GM12865 (cell line): ENCODE measurements at places on chromosomes 13 and 19.

DNA sequence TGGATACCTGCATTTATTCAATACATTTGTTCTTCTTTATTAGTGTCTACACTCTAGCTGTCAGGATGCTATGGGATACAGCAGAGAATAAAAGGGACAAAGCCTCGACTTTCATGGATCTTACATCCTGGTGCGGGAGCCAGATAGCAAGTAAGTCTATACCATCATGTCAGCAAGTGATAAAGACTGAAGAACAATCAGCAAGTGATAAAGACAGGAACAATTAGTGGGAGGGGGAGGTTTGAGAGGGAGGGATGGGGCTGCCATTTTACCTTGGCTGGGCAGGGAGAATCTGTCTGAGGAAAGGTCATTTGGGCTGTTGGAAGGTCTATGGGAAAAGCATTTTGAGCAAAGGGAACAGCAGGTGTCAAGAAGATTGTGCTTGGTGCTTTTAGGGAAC lies 2.6 kb upstream of the UBE2S start:
- DNase-seq = no peak

- DNase-seq = no peak
Observed at GRCh38 chr13:71368336-71368735, 498.7 kb downstream of the DACH1 start.

- no peak for DNase-seq
Observed at GRCh38 chr13:40540328-40541044, 126.0 kb downstream of the FOXO1 start.

GRCh38 chr13:36543671-36544070 lies 111.4 kb downstream of the CCNA1 start:
- DNase-seq = no peak

- no peak for DNase-seq
Observed at GRCh38 chr19:27828829-27829228, 1384.1 kb downstream of the UQCRFS1 start.

GRCh38 chr13:25401958-25402357 lies 30.2 kb downstream of the ATP8A2 start:
- DNase-seq = no peak

DNA sequence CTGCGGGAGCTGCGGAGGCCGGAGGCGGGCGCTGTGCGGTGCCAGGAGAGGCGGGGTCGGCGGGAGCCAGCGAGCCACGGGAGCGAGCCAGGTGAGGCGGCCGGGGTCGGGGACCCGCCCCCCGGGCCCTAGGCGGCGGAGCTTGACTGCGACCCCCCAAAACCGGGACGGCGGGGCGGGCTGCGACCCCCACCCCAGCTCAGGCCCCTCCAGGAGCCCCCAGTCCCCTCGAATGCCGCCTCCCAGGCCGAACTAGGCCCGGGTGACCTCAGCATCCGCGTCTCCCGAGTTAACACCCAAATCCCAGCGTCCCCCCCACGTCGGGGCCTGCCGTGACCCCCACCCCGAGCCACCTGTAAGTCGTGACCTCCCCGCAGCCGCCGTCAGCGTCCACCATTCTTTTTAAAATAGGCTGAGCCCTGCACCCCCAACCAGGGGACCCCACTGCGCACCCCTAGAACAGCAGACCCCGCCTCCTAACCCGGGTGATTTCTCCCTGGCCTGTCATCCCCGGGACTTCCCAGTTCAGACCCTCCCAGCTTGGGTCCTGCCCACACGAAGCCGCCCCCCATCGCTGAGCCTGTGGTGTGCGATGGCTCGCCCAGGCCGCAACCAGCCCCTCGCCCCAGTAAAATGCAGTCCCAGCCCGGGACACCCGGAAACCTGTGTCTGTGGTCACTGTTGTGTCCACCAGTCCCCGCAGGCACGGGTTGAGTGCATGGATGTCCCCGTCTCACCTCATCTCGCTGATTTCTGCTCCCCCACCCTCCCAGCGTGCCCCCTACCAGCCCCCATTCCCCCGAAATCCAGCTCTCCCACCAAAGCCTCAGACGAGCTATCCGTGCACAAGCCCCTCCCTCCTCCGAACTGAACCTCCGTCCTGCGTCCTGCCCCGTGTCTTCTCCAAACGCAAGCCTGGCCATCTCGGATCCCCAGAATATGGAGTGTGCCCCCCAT lies 551 bp downstream of the FZR1 start:
- DNase-seq = peak; percentile 35

GRCh38 chr19:33905937-33906577 lies 109.4 kb downstream of the KCTD15 start:
- DNase-seq = peak; percentile 12

DNA sequence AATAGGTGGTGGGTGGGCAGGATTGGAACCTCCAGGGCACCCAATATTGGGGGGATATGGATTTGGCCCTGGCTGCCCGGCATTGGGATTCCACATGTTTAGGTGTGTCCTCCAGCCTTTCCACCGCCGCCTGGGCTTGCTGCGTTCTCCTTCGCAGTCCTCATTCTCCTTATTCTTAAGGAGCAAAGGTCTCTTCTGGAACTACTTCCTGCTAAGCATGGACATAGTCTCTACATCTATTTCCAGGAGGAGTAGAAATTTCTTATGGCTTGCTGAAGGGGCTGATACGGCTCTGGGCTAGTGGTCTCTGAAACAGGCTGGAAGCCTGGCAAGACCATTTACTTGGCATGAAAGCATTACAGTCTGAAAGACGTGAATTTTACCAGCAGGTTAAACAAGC lies 9.2 kb upstream of the FCGBP start:
- no peak for DNase-seq

DNA sequence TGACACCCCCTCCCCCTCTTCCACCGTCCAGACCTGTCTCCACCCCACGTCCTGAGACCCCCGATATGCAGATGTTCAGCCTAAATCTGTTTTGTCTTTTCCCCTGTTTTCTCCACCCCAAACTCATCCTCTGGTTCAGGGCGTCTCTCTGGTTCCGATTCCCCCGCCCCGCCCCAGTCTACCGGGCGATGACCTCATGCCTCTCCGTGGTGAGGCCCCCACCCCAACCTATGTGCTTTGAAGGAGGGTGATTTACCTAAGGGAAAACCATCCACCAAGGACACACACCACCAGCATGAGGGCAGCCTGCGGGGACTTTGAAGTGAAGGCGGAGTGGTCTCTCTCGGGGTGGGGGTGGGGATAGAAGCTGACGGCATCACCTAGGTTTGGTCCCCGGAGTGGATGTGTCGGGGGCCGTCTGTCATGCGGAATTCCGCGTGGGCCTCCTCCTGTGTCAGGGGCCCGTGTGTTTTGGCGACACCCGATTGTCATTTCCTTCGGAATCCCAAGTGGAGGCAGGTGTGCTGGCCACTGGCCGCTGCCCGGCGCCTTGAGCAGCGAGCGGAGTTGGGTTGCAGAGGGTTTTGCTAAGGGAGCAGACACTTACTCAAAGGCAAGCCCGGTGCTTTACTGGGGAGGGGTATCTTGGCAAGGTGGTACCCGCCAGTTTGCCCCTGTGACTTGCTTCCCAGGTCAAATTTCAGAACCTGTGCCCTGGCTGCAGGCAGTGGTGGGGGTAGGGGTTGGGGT lies 1.4 kb downstream of the FZR1 start:
- no peak for DNase-seq

DNA sequence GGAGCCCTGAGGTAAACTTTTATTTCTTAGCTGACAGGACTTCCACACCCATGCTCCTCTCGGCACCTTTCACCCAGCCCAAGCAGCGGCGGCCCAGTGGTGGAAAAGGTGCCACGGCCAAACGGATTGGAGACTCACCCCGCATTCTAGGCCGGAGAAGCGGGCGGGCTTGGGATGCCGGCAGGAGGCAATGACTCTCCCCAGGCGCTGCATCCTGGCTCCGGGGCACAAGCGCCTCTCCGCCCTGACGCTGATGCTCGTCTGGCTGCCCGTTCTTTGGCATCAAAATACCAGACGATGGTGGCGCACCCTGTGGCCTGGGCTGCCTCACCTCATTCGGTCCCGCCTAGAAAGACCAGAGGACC lies 6.7 kb upstream of the ZNF606 start:
- no peak for DNase-seq

DNA sequence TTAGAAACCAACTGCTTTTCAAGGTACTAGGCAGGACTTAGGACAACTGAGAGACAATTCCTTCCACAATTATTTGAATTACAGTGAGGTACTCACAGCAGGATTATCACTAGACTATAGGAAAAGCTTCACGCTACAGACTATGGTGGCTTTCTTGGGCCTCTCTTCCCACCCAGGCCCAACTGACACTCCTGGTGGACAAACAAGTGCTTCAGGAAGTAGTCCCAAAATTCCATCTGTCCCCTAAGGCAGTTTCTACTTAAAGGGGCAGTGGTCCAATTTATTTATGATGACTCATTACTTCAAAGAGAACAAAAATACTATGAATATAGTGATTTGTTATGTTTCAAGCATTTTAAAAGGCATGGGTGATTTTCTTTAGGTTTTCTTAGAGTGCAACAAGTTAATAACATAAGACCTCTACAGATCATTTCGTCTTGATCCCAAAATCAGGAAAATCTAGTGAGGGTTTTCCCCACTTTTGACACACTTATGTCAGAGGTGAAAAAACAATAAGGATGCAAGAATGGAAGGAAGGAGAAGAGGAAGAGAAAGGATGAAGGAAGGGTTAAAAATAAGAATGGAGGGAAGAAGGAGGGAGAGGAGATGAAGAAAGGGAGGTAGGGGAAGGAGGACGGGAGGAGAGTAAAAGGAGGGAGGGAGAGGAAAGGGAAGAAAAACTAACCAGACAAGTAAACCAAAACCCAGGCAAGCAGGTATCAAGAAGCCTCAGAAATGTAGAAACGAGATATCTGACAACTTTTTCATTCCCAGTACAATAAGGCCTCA lies 100.7 kb downstream of the SERP2 start:
- no peak for DNase-seq

GRCh38 chr19:49042177-49042576 lies 1.5 kb upstream of the CGB5 start:
- DNase-seq = no peak

- peak; percentile 86 for DNase-seq
Observed at GRCh38 chr19:10288662-10289166, 1.0 kb upstream of the ICAM5 start.

DNA sequence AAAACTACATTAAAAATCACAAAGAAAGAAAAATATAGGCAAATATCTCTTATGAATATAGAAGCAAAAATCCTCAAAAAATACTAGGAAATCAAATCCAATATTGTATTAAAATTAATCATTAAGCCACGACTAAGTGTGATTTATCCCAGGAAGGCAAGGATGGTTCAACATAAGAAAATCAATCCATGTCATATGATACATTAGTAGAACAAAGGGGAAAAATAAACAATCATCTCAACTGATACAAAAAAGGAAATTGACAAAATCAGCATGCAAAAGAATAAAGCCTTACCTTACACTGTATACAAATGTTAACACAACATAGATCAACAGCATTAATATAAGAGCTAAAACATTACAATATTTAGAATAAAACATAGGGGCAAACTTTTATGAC lies 933.3 kb downstream of the PCDH9 start:
- no peak for DNase-seq

- no peak for DNase-seq
Observed at GRCh38 chr19:29381353-29382203, 144.2 kb upstream of the VSTM2B start.

DNA sequence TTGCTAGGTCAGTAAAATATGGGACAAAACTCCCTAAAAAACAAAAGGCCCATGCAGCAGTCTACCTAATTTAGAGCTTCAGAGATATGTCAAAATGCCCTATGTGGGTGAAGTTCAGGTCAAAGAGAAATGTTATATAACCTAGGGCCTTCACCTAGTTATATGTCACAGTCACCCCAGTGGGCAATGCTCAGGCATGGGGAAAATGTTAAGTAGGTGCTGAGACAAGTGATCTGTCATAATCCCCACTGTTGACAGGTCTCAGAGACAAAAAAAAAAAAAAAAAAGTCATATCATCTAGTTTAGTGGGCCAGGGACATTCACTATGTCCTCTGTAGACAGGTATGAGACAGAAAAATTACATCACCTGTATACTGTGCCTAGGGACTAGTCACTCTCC lies 128.6 kb upstream of the ZNF91 start:
- no peak for DNase-seq

GRCh38 chr19:28003543-28003942 lies 1209.4 kb downstream of the UQCRFS1 start:
- no peak for DNase-seq

GRCh38 chr13:110531100-110531499 lies 30.4 kb downstream of the RAB20 start:
- DNase-seq = no peak

GRCh38 chr13:96553796-96554195 lies 440.5 kb downstream of the OXGR1 start:
- DNase-seq = no peak

DNA sequence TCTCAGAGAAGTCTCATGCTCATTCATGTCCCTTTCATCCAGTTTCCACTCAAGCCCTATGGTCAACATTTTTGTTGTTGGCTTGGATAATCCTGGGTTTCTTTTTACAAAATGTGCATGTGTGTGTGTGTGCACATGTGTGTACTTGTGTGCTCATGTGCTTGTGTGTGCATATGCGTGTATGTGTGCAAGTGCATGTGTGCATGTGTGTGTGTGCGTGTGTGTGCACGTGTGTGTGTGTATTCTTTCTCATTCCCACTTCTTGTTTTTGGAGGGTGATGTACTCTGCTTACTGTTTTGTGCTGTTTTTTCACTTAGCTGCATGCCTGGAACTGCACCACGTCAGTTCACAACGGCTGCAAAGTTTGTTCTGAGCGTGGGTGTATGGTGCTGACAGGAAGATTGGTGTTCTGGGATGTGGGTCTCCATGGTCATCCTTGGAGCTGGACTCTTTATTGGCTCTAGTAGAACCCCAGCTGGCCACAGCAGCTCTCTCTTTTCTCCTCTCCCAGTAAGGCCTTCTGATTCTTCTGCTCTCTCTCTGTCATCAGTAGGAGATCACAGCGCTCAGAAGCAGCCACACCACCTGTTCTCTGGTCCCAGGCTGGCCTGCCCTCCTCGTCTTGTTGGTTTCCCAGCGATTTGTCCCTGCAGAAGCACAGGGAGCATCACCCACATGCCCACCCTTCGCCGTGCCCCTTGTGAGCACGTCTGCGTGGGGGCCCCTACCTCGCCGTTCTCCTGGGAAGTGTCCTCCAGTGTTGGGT lies 60.8 kb downstream of the SOX1 start:
- no peak for DNase-seq

- no peak for DNase-seq
Observed at GRCh38 chr13:109140479-109141349, 511.3 kb downstream of the MYO16 start.

- no peak for DNase-seq
Observed at GRCh38 chr19:53037101-53038097, 7.1 kb upstream of the ERVV-2 start.

- DNase-seq = no peak
Observed at GRCh38 chr13:79796136-79796535, 315.2 kb downstream of the NDFIP2 start.
